Umbilical cord (tissue), 2 donors: ENCODE measurements at places on chromosomes 13 and 19.

- DNase-seq = no peak
These were observed 350.6 kb downstream of the ZNF536 start for GRCh38 chr19:30722761-30723160.

- DNase-seq = peak; percentile 54
These were observed 53.0 kb downstream of the NLRP12 start for GRCh38 chr19:53771144-53771543.

GRCh38 chr19:13905634-13906520 is at the start of the genes BRME1 and CC2D1A:
Gene BRME1 (minus strand): TSS chr19:13906117. CDS start chr19:13904892, 1,225 bp downstream.
Gene CC2D1A (plus strand): TSS chr19:13906201. CDS start chr19:13906442, 241 bp downstream.
- peak; percentile 90 for DNase-seq

DNA sequence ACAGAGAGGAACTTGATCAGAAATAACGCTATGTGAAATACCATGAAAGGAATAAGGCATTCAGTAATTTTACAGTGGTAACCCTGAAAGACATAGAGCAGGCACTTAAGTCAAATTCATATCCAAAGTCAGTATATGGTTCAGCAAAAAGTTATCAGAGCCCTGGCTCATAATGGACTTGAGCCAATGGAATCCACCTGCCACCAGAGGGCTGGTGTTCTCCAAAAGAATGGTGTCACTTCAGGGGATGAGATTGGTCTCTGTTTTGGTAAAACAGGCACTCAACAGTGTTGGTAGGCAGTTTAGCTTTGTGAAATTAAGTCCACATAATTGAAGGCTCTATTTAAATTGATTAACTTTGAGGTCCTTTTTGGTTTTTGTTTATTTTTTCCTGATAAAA is 93.9 kb downstream of the LIG4 start:
- DNase-seq = no peak
